Thyroid gland (tissue), 4 donors: ENCODE measurements at places on chromosomes 5 and 9.

DNA sequence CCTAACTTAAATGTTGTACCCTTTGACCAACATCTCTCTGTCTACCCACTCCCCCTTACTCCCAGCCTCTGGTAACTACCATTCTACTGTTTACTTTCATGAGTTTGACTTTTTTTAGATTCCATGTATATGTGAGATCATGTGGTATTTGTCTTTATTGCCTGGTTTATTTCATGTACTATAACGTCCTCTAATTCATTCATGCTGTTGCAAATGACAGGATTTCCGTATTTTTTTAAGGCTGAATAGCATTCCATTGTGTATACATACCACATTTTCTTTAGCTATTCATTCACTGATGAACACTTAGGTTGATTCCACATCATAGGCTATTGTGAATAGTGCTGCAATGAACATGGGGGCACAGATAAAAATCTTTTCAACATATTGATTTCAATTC lies 11.8 kb upstream of the NDUFB6 start:
- no peaks in the 10 kb centered on the region for H3K27me3 ChIP-seq
- no peaks in the 10 kb centered on the region for H3K36me3 ChIP-seq
- H3K4me1 ChIP-seq, result no peaks in the 10 kb centered on the region
- no peak overlapping the region for H3K4me3 ChIP-seq

GRCh38 chr5:14908172-14908571 lies 36.6 kb upstream of the ANKH start:
- no peak overlapping the region for H3K27ac ChIP-seq
- H3K4me3 ChIP-seq, result no peak overlapping the region
- H3K27me3 ChIP-seq, result no peaks in the 10 kb centered on the region

- H3K36me3 ChIP-seq, result no peaks in the 10 kb centered on the region
- H3K4me1 ChIP-seq, result no peaks in the 10 kb centered on the region
- no peaks in the 10 kb centered on the region for H3K27me3 ChIP-seq
- H3K4me3 ChIP-seq, result no peak overlapping the region
Observed at GRCh38 chr9:12973710-12974109, 198.9 kb downstream of the LURAP1L start.

- H3K27me3 ChIP-seq, result no peaks in the 10 kb centered on the region
- no peak overlapping the region for H3K4me3 ChIP-seq
Observed at GRCh38 chr9:36716496-36716895, 143.8 kb downstream of the MELK start.

DNA sequence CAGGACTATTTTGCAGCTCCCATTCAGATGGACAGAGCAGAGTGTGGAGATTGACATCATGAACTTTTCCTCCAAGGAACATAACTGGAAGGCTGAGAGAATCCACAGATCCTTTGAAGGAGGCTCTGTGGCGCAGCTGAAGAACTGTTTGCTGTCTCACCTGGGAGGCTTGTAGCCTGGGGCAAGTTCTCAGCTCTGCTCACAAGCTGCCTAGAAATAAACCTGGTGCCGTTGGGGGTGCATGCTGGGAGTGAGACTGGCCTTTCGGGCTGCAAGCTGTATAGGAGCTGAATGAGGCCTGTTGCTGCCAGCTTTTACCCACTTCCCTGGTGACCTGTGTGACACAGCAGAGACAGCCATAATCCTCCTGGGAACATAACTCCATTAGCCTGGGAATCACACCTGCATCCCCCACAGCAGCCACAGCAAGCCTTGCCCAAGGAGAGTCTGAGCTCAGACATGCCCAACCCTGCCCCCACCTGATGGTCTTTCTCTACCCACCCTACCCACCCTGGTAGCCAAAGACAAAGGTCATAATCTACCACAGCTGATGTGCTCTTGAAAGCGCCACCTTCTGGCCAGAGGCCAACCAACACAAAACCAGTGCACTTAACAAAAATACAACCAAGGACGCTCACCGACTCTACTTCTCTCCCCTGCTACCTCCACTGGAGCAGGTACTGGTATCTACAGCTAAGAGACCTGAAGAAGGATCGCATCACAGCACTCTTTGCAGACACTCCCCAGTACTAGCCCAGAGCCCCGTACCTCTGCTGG lies 205.1 kb upstream of the MRPS30 start:
- no peaks in the 10 kb centered on the region for H3K36me3 ChIP-seq
- no peak overlapping the region for H3K27ac ChIP-seq
- H3K27me3 ChIP-seq, result no peaks in the 10 kb centered on the region
- no peaks in the 10 kb centered on the region for H3K4me1 ChIP-seq
- no peak for DNase-seq
- no peak overlapping the region for H3K4me3 ChIP-seq

GRCh38 chr5:154418344-154418820 lies 27.4 kb upstream of the SAP30L start:
- H3K4me1 ChIP-seq, result no peaks in the 10 kb centered on the region
- DNase-seq, result no peak
- H3K27ac ChIP-seq, result no peak overlapping the region
- H3K4me3 ChIP-seq, result no peak overlapping the region
